ENCODE measurements at places on chromosomes 12 and 14.

GRCh38 chr14:38389681-38390080 is 133.8 kb upstream of the CLEC14A start:
- DNase-seq, result no peak

GRCh38 chr14:64562436-64562835 is 12.7 kb downstream of the PPP1R36 start:
- DNase-seq, result no peak

GRCh38 chr12:55002355-55002754 is 17.4 kb upstream of the NEUROD4 start:
- DNase-seq, result no peak

- no peak for DNase-seq
Measured at GRCh38 chr14:74948228-74949175, 6.9 kb downstream of the PGF start.

- DNase-seq, result no peak
Measured at GRCh38 chr12:78916845-78917480, 52.4 kb downstream of the SYT1 start.

DNA sequence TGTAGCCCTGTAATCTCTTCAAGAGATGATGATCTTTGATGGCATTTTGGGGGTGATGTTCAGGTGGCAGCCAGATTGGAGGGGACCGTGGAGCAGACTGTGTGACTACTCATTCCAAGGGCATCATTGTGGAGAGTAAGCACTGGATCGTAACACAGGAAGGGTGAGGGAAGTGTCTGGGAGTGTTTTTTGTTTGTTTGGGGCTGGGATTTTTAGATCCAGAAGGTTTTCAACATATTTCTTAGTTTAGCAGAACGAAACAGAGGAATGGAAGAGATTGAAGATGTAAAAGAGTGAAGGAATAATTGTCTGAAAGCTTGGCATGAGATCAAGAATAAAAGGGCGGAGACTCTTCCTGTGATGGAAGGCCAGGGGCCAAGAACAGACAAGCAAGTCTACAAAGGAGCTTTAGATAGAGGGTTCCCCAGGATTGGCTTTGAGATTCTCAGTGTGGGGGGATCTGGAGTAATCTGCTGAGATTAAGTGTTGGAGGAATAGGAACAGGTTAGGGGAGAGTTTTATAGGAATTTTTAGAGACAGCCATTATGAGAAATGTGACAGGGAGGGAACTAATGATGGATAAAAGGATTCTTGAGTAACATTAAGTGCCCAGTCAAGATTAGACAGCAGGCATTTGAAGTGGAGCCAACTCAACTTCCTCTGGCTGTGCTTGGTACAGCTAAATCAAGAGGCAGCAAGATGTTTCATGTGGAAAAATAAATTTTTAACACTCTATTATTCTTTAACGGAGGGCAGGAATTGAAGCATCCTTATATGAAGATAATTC is 79.7 kb upstream of the REP15 start:
- no peak for DNase-seq

DNA sequence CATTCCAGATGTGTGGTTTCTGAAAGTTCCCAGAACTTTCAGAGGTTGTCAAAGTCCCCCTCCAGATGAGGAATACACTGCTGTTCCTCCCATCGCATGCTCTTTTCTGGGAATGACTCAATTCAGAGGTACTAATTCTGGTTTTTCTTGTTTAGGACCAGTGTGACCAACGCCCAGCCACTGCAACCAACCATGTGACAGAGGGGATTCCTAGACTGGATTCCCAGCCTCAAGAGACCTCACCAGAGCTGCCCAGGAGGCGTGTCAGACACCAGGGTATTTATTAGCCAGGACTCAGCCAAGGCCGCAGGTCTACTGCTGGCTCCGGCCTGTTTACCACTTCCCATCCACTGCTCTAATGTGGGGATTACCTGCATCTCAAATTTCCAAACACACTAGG is 24.2 kb downstream of the TRAFD1 start:
- no peak for DNase-seq

GRCh38 chr14:89798212-89798773 is 156.2 kb downstream of the EFCAB11 start:
- DNase-seq, result no peak

DNA sequence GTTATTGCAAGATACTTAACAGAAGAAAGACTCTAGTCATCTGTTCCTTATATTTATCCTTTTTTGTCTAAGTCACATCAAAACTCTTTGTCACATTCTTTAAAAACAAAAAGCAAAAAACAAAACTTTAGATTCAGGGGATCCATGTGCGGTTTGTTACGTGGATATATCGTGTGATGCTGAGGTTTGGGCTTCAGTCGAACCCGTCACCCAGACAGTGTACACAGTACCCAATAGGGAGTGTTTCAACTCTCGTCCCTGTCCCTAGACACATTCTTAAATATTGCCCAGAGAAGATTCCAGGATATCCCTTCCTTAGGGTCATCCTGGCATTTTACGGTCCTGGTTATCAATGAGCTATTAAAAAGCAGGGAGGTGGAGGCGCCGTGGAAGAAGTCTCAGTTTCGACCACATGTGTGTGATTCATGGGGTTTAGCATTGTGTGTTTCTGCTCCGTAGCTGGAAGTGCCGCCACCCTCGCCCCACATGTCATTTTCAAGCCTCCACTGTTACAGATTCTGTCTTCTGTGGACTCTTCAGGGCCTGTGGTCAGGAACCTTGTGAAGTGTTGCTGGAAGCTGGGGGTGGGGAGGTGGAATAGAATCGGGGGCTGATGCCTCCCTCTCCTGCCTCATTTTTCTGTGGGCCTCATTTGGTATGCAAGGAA is 19.9 kb downstream of the CCND2 start:
- DNase-seq, result peak; percentile 57

DNA sequence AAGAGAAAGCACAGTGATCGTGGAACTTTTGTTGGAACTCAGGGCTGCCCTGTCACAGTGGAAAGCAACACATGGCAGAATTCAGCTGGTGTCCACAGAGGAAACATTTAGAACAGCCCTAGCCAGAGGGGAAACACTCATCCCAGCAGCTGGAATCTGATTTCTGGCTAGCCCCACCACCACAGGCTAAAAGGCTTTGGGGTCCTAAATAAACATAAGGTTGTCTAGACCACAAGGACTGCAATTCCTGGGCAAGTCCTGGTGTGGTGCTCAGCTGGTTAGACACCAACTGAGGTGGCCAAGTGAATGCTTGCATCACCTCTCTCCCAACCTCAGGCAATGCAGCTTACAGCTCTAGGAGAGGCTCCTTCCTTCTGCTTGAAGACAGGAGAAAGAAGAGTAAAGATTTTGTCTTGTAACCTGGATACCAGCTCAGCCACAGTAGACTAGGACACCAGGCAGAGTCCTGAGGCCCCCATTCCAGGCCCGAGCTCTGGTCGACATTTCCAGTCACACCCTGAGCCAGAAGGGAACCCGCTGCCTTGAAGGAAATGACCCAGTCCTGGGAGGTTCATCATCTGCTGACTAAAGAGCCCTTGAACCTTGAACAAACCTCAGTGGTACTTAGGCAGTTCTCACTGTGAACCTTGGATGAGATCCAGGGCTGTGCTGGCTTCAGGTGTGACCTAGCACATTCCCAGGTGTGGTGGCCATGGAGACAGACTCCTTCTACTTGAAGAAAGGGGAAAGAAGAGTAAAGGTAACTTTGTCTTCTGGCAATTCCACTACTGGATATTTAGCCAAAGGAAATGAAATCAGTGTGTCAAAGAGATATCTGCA is 85.4 kb upstream of the PLXNC1 start:
- DNase-seq, result no peak

GRCh38 chr14:104770851-104771272 is 17.9 kb downstream of the SIVA1 start:
- peak; percentile 32 for DNase-seq
